CD4-positive, alpha-beta T cell treated with Interleukin-21 for 1 hour (primary cell): ENCODE measurements at places on chromosomes 13 and 19.
A peak's percentile ranks its signal among the peaks of the same experiment; 100 is the strongest.

GRCh38 chr19:9251236-9251635 is 506 bp downstream of the OR7E24 start:
- DNase-seq, result no peak

GRCh38 chr19:3555653-3556422 is 1.5 kb downstream of the MFSD12 start:
- no peak for DNase-seq

DNA sequence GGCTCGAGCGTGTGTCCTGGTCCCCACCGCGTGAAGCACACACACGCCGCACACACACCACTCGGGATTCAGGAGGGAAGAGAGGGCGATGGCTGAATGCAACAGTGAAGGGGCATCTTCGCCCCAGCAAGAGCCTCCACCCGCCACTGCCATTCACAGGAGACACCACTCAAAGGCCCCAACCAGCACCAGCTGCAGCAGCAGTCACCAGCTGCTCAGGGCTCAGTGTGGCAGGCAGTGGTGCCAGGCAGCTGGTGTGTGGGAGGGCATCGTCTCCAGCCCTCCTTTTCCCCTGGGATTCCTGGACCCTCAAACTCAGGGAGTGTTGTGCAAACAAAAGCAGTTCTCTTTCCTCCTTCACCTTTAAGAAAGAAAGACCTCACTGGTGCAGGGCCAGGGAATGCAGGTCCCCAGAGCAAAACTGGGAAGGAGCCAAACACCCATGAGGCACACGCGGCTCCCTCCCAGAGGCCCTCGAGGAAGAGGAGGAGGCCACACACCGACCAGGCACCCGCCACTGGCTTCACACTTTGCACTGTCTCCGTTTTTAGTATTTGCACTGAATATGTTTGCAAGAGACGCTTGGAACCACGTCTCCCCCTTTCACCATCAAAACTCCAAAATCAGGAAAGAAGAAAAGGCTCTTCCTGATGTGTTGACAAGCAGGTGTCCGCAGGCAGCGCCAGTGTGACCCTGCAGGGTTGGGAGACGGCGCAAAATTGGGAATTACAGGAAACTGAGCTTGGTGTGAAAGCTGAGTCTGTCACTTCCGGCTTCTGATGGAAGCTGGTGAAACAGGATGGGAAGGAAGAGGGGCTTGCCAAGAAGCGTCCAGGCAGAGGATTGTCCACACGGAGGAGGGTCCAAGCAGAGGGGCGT is 26.4 kb upstream of the F7 start:
- DNase-seq, result no peak

DNA sequence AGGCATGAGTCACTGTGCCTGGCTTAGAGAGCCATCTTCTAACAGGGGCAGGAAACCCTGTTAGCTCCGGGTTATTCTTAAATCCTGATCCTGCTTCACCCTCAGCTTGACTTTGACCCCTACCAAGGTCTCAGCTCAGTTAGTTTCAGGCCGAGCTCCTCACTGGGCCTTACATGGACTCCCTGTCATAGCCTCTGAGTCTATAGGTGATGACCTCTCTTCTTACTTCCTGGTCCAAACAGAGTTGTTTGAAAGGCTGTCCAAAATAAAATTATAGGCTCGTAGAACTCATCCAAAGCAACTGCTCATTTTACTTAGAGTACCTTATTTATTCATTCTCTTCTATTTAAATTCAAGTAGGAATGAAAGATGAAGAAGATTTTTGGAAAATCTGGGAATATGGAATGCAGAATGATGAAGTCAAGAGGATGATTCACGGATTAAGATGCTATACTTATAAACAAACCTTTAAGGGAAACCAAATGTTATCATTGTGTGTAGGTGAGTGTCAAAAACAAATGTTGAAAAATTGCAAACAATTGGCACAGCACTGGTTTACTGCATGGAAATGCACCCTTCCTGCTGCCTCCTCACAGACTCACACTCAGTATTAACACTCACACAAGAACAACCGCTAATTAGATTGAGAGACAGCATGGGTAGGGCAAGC is 174.1 kb downstream of the RGCC start:
- DNase-seq, result no peak

GRCh38 chr19:3304871-3305423 is 61.4 kb upstream of the NFIC start:
- peak; percentile 77 for DNase-seq

DNA sequence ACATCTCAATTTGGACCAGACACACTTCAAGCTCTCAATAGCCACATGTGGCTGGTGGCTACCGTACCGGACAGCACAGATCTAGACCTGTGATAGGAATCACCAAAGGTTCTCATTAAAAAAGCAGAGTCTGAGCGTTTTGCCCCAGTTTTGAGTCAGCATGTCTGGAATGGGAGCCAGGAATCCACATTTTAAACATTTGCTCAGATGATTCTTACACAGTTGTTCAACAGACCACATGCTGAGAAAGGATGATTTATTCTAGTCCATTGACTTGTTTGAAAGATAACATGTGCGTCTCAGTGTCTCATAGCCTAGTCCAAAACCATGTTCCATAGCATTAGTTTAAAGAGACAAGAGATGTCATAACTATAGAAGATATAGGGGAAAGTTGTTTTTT is 53.4 kb downstream of the FLT3 start:
- DNase-seq, result no peak

GRCh38 chr19:39377373-39378362 is 13.2 kb downstream of the PAF1 start:
- DNase-seq, result no peak

DNA sequence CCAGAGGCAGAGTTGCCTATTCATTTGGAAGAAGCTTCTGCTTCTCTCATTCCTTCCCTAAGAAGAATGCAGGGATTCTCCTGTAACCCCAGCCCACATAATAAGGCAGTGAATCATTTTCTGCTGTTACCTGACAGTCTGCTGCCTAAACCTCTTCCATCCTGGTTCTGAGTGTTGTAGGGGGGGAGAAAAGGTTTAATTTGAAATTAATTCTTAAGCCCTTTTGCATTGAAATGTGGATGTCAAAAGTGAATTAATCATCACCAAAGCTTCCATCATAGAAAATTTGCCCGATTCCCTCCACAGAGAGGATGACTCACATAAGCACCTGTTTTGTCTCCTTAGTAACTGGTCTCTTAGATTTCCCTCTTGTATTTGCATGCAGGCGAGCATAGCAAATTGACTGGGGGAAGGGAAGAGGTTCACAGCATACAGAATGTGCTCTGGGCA is 146.7 kb upstream of the FNDC3A start:
- DNase-seq, result no peak

- DNase-seq, result no peak
These were observed 68.8 kb downstream of the LNX2 start for GRCh38 chr13:27551562-27551961.

GRCh38 chr19:40284501-40285352 is at the start of gene AKT2:
Gene AKT2, minus strand, starts transcription at chr19:40285345. Its CDS starts 20,078 bp downstream, at chr19:40265267.
- peak; percentile 87 for DNase-seq

DNA sequence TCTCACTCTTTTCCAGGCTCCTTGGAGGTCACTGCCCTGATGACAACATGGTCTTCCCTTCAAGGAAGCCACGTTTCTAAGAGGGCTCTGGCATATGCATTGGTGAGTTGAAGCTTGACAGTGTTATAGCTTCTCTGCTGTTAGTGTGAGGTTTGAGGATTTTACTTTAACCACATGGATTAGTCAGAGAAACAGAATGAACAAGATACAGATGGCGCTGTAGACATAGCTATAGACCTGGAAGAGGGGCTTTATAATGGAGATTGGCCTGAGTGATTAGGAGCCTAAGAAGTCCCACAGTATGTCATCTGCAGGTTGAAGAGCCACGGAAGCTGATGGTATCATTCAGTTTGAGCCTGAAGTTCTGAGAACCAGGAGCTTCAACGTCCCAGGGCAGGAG is 18.4 kb upstream of the URI1 start:
- no peak for DNase-seq

GRCh38 chr13:34246511-34246910 is 428.6 kb downstream of the RFC3 start:
- no peak for DNase-seq

DNA sequence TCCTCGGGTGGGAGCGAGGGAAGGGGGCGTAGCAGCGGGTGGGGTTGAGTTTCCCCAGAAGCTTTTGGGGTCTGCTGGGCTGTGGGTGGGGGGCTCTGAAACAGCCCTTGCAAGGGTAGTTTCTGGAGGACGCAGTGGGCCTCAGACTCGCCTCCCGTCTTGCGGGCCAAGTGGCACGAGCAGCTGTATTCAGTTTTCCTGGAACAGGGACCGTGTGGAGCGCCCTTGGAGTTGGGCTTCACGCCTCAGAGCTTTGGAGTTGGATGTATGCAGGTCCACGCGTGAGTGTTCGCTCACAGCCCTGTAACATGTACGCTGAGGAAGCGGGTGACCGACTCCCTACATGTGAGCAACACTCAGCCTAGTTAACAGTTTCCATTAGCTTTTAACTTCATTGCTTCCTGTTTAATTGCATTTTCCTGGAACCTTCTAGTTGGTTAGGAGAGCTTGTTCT is 603 bp downstream of the TM9SF2 start:
- peak; percentile 34 for DNase-seq

DNA sequence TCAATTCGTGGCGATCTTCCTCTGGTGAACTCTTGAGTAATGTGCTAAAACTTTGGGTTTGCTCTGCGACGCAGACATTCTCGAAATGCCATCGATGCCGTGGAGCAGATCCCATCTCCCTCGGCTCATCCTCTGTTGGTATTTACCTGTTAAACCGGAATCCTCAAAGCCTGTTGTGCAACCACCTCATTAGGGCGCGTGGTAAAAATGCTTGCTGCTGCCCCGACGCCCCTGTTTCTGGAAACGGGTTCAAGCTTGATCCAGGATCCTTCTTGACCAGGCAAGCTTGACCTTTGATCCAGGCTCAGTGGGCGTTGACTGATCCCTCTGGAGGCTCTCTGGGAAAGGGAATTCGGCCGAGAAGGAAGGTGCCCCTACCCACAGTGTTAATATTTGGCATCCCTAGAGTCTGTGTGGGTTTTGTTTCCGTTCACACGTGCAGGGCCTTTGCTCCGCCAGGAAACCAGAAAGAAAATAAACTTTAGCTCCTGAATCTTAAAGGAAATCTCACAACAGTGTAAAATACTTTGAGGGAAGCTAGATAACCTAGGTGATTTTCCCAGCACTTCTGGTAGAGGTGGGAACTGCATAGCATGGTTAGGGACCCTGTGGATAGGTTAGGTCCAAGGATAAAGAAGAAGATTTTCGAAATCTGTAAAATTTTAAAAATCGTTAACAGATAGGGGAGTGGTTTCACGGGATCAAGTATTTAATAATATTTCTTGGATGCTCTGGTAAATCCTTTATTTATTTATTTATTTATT is 1.1 kb downstream of the LSM14A start:
- peak; percentile 33 for DNase-seq

DNA sequence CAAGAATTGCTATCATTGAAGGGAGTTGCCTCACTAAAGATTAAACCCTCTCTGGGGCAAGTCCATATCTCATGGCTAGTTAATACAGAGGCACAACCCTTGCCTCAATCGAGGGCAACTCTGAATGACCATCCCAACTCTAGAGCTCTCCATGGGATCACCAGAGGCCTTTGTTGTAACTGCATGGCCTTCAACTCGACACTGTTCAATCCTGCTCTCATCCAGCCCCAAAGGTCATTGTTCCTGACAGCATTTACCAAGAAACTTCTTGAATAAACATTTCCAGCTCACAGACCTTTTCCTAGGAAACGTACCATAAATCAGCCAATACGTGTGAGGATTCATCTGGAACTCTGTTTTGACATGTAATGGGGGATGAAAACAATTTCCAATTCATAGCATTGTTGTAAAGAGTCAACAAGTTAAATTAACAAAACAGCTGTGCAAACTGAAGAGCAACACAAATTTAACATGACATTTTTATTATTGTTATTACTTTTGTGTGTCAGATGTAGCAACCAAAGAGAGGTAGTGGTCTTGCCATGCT is 452.7 kb downstream of the SUCLA2 start:
- DNase-seq, result no peak

DNA sequence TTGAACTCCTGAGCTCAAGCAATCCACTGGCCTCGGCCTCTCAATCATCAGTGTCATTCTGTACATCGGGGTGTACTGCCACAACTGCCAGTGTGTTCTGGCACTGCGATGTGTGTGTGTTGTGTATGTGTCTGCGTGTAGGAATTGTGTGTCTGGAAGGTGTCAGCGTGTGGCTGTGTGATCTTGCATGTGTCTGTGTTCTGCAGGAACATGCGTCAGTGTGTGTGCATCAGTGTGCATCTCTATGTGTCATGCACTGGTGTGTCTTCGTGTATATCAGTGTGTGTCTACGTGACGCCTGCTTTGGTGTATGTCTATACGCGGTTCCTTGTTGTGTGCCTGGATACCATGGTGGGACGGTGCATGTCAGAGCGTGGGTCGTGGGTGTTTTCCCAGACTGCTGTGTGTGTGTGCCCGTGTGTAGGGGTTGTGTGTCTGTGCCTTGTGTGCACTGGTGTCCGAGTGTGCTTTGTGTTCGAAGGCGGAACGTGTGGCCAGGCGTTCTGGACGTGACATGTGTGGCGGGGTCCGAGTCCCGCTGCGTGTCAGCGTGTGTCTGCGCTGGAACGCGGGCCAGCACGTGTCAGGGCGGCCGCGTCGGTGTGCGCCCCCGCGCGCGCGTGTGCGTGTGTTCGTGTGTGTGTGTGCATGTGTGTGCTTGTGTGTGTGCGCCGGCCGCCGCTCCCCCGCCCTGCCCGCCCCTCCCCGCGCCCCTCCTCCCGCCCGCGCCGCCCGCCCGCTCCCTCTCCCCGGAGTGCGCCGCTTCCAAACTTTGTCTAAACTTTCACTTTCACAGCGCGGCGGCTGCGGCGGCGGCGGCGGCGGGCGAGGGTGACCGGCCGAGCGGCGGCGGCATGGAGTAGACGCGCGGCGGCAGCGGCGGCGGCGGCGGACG is at the start of gene NFIX:
Gene NFIX, plus strand, starts transcription at position 775 of the 895 bp plus-strand sequence. CDS start 363 bp downstream, outside the sequence.
- peak; percentile 73 for DNase-seq

DNA sequence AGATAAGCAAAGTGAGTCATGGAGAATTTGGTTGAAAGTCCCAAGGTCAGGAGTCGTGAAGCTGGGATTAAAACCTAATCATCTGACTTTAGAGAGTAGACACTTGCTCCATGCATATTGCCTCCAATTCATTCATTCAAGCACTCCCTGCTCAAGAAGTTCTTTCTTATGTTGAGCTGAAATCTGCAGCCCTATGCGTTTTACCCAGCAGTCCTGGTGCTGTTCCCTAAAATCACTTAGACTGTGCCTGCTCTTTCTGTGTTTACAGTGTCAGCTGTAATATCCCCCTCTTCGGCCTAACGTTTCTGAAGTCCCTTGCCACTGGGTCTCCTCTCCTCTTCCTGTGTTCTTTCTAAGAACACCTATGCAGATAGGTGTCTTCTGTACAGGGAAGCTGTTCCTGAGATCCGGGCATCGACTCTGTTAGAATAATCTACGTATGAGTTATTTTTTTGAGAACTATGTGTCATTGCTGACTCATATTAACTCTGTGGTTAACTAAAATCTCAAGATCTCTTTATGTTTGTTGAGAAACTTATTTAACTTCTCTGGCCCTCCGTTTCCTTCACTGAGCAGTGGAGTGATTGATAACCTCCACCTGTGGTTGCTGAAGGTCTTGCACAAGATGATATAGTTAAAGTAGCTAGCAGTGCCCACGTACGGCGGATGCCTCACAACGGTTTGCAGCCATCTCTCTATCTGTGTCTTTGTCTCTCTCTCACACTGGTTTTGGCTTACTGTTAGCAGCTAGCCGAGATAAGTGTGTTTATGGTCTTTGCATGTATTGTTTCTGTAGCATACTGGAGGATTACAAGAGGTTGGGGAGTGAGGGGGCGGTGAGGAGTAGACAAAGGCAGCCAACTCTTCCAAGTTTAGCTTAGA is 4.7 kb downstream of the ALOX5AP start:
- peak; percentile 73 for DNase-seq

- DNase-seq, result no peak
These were observed 135.3 kb upstream of the MCF2L start for GRCh38 chr13:112833551-112834257.

- no peak for DNase-seq
These were observed 2053.6 kb upstream of the PRR20A start for GRCh38 chr13:55087085-55087484.

GRCh38 chr19:7729211-7729610 is 2.7 kb downstream of the CLEC4G start:
- DNase-seq, result no peak
